ENCODE measurements at places on chromosomes 7 and 10.

- no peak for DNase-seq
These were observed 73.4 kb upstream of the C1GALT1 start for GRCh38 chr7:7108931-7109330.

GRCh38 chr10:130191380-130191779 lies 55.2 kb downstream of the GLRX3 start:
- DNase-seq = no peak

DNA sequence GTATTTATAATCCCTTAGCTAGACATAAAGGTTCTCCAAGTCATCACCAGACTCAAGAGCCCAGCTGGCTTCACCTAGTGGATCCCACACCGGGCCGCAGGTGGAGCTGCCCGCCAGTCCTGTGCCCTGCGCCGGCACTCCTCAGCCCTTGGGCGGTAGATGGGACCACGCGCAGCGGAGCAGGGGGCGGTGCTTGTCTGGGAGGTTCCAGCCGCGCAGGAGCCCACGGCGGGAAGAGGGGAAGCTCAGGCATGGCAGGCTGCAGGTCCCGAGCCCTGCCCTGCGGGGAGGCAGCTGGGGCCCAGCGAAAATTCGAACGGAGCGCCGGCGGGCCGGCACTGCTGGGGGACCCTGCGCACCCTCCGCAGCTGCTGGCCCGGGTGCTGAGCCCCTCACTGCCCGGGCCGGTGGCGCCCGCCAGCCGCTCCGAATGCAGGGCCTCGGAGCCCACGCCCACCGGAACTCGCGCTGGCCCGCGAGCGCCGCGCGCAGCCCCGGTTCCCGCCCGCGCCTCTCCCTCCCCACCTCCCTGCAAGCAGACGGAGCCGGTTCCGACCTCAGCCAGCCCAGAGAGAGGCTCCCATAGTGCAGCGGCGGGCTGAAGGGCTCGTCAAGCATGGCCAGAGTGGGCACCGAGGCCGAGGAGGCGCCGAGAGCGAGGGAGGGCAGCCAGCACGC lies 675.6 kb downstream of the REEP3 start:
- DNase-seq = no peak

- no peak for DNase-seq
These were observed 456.2 kb downstream of the PARD3 start for GRCh38 chr10:34358729-34359434.

GRCh38 chr10:29317423-29318021 lies 28.7 kb downstream of the LYZL1 start:
- DNase-seq = no peak

GRCh38 chr10:128855618-128856428 lies 611.2 kb upstream of the MGMT start:
- DNase-seq = no peak

GRCh38 chr7:51823437-51823836 lies 506.8 kb upstream of the COBL start:
- no peak for DNase-seq

DNA sequence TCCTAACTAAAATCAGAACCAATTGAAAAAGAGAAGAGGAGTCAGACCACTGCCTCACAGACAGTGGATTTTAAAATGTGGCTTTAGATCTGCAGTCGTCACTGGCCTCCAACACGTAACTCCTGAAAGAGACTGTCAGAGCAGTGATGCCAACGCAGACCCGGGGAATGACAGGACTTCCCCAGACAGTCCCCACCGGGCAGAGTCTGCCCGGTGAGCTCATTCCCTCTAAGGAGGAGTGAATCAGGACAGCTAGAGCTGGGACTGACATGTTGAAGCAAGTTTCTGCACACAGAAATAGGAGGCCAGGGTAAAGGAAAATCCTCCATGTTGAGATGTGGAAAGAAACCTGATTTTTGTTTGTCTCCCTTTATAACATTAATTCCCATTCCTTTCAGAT lies 105.0 kb downstream of the TES start:
- no peak for DNase-seq

DNA sequence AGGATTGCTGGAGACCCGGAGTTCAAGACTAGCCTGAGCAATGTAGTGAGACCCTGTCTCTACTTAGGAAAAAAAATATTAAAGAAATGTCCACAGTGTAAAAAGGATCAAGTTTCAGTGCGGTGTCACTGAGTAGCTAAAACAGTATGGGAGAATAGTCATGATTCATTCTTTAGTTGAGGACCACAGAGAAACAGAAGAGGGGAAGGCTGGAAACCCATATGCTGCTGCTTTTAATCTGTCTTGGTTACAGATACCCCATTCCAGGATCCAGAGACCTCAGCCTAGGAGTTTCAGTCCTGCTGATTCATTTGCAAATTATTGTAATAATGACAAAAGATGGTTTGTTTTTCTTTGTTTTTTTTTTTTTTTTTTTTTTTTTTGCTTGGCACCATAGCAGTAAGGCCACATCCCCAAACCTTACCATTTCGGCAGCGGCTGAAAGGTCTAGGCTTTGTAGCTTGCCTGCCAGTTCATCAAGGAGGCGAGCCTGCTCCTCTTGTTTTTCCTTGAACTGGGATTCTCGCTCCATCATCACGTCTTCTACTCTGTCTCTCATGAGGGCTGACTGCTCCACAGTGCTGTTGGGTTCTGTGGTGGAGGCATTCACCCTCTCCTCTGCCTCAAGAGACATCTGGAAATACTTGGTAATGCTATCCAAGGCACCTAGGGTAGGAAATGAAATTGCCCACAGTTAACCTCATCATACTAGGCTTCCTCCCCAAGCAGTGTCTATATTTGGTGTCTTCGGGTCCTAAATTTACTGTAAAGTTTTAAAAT lies 44.2 kb downstream of the DLD start:
- DNase-seq = no peak

GRCh38 chr10:89668386-89669071 lies 23.5 kb upstream of the PANK1 start:
- DNase-seq = no peak

- DNase-seq = no peak
These were observed 127.6 kb downstream of the CCNY start for GRCh38 chr10:35463878-35464277.

DNA sequence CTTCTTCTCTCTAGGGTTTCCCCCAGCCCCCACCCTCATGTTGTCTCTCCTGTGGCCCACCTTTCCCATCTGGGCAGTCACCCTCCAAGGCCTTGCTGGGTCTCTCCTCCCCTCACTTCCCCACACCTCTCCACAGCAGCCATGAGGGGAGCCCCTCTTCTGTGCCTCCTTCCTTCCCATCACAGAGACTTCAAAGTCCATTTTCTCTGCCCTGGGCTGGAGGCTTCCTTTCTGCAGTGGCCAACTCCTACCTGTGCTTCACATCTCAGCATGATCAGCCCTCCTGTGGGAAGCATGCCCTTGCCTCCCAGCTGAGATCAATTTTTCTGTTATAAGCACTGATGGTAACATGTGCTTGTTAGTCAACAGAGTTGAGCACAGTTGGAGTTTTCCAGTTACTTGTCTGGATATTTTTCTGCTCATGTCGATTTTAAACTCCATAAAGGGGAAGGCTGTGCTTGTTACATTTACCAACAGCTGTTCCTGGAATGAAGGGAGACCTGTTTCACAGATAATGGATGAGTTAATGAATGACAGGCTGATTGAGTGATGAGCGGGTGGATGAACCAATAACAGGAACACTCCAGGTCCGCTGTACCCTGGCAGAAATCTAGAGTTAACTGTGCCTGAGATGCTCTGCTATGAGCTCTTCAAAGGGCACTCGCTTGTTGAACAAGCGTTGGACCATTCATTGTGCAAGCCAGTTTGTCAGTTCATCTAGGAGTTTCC lies 71.4 kb upstream of the PRSS58 start:
- DNase-seq = no peak

- peak; percentile 80 for DNase-seq
These were observed 8.0 kb downstream of the SUFU start for GRCh38 chr10:102511583-102512274.

DNA sequence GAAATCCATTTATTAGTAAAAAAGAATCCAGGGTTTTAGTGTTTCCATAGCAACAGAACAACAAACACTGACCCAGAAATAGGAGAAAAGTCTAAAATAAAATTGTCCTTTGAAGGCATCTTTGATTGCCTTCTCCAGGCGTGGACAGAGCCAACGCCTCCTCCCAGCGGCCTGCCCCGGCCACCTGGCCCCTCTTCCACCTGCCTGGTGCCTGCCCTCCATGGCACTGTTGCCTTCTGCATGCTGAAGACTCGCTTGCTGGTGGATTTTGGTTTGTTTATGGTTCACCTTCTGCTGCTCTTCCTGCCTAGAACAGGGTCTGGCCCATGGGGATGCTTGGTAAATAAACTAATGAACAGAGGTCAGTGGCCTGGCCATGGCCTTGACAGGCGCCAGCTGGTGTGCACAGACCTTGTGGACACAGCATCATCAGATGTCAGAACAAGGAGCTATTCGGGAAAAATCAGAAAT lies 107.4 kb downstream of the DYNC2I1 start:
- no peak for DNase-seq

DNA sequence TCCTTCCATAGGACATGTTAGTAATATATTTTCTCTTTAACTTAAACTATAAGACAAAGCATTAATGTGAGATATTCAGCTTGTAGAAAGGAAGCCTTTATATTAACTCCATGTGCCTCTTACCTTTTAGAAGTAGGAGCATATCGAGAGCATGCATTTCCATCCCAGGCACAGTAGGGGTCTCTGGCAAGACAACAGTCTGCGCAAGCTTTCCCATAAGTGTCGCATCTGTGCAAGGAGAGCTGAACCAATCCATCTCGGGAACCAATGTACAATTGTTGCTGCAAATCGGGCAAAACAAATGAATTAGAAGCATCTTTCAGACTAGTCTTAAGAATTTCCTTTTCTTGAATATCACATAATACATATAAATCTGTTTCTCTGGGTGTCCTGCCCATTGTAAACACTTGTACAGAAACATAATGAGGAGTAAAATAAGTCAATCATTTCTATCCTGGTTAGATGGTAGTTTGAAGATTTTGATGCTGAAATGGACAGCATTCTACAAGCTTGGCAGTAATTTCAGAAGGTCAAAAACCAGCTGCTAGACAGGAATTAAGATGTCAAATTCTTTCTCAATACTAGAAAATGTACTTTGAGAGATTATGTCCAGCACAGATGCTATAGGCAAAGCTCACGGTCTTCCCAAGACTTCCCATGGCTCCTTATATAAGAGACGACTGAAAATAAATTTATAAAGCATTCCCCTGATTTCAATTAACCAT lies 171.8 kb downstream of the SEMA3D start:
- DNase-seq = no peak

GRCh38 chr10:43771675-43772074 lies 123.0 kb upstream of the ZNF32 start:
- no peak for DNase-seq

GRCh38 chr10:123879606-123880257 lies 11.9 kb downstream of the CPXM2 start:
- no peak for DNase-seq

GRCh38 chr7:148340438-148341280 lies 249.9 kb upstream of the C7orf33 start:
- no peak for DNase-seq

GRCh38 chr7:153616711-153617325 lies 435.4 kb upstream of the DPP6 start:
- DNase-seq = no peak

DNA sequence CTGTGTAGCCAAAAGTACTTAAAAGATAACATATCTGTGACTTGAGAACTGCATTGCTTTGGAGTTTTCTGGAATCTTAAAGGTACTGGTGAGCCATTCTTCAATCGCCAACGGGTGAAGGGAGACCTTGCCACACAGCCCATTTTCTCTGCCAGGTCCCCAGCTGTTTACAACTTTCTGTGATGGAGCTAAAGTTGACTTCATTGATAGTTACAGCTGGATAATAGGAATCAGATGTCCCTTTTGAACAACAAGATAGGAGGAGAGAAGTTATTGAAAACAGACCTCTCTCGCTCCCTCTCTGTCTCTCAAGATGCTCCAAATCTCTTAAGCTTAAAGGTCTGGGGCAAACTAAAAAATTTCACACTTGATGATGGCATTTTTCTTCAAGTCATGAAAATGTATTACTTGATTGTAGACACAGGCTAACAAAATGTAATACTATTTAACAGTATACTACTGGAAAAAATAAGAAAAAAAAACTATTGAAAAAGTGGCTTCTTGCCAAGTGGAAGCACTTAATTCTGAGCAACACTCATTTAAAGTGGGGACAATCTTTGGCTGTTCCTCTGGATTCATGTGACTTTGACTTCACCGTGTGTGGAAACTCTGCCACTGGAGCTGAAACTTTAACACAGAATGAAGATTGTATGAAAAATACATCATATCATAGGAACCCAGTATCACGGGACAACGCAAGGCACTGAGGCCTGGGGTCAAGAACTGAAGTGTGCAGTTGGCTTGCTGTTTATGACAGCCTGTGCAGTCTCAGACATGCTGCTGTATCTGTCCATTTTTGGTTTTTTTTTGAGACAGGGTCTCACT lies 78.4 kb upstream of the AFAP1L2 start:
- no peak for DNase-seq

DNA sequence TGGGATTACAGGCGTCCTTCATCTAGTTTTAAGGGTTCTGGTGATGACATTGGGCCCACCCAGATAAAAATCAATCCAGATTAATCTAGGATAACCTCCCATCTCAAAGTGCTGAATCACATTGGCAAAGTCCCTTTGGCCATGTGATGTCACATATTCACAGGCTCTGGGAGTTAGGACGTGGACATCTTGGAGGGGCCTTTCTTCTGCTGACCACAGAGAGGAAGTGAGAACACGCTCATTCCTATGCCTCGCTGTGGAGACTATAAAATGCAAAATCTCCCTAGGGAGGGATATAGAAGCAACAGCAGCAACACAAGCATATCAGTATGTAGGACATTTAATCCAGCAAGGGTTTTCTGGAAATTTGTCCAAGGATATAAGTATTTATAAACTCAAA lies 266.0 kb upstream of the PITRM1 start:
- no peak for DNase-seq

DNA sequence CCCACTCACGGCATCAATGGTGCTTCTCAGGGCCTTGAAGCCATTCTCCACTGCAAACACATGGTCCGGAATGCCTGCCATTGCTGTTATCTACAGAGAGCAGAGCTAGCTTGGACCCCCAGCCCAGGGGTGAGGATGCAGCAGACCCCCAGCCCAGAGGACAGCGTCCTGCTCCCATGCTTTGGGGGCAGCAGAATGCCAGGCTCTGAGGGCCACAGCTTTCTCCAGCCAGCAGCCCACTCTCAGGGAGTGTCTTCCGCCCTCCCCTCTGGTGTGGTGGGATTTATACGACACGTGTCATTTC lies 48.1 kb upstream of the MSMB start:
- DNase-seq = no peak

GRCh38 chr7:11170175-11170574 lies 196.5 kb downstream of the PHF14 start:
- DNase-seq = no peak
